Choroid plexus epithelial cell (primary cell): ENCODE measurements at places on chromosomes 7 and 10.

DNA sequence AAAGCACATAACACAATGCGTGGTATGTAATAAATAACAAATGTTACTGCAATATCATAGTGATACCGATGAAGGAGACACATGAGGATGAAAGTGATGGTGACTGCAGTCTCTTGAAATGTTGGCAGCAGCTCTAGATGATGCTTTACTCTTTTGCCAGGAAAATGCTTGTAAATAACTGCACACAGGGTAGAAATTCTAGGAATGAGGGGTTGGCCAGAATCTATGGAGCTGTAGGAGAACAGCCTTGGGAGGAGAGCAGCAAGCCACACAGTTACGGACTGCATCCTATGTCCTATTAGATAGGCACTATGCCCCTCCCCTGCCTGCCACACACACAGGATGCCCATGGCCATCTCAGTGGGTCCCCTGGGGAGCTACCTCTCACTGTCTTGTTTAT, 97.6 kb upstream of the GSDME start:
- DNase-seq: no peak

- no peak for DNase-seq
Observed at GRCh38 chr10:66318761-66319160, 607.1 kb upstream of the LRRTM3 start.

- no peak for DNase-seq
Observed at GRCh38 chr10:59524348-59524747, 162.0 kb upstream of the FAM13C start.

- no peak for DNase-seq
Observed at GRCh38 chr10:84257343-84258020, 12.6 kb downstream of the RGR start.

GRCh38 chr10:89091496-89091895, 100.9 kb downstream of the FAS start:
- DNase-seq: peak; percentile 66

GRCh38 chr7:140625908-140626868, 14.4 kb downstream of the DENND2A start:
- peak; percentile 97 for DNase-seq
